ENCODE measurements at places on chromosomes 4 and X. TPM values are rescaled to one million over a fixed set of nuclear protein-coding genes. Genes with fewer than 3 reads are reported as not detected.

SH2D1A gene
- total RNA-seq = 0.19 TPM

SLC9B1 gene
- total RNA-seq = 0.86 TPM

CACNA1F gene
- total RNA-seq = 0.08 TPM

- no peak for DNase-seq
Observed at GRCh38 chrX:110132450-110133114, 129.7 kb downstream of the TMEM164 start.

GRCh38 chrX:39752815-39753214 is 344.9 kb downstream of the BCOR start:
- no peak for DNase-seq

DNA sequence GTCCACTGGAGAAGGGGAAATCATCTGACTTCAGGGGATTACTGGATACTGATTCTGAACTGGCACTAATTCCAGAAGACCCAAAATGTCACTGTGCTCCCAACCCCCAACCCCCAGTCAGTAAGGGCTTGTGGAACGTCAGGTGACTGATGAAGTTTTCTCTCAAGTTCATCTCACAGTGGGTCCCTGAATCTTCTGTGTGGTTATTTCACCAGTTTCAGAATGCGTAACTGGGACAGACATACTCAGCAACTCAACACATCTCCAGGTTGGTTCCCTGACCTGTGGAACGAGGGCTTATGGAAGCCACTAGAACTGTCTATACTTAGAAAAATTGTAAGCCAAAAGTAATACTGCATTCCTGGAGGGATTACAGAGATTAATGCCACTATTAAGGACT is 45.3 kb downstream of the DDX60L start:
- DNase-seq = no peak

DNA sequence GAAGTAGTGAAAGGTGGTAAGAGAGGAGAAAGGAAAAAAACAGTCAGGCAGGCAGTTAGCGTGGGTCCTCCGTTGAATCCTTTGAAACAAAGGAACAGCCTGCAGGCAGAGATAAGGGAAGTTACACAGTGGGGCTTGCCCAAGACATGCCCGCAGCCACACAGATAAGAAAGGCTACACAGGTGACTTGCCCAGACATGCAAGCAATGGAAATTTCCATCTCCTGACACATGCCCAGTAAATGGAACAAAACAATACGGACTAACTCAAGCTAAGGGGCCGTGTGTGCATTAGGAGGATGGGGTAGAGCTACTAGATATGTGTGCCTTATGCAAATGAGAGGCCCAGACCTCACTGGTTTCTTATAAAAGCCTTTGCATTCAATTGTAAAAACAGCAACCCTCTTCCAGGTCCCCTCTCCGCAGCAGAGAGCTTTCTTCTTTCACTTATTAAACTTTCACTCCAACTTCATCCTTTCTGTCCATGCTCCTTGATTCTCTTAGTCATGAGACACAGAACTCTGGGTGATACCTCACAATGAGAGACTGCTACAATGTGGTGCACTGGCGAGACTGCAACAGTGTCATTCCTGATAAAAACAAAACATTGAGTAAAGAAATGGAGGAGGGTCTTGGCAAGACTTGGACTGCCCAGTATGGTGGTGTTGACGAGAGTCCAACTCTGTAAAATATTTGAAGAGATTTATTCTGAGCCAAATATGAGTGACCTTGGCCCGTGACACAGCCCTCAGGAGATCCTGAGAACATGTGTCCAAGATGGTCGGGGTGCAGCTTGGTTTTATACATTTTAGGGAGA is 997.4 kb upstream of the PRKX start:
- DNase-seq = no peak

DNA sequence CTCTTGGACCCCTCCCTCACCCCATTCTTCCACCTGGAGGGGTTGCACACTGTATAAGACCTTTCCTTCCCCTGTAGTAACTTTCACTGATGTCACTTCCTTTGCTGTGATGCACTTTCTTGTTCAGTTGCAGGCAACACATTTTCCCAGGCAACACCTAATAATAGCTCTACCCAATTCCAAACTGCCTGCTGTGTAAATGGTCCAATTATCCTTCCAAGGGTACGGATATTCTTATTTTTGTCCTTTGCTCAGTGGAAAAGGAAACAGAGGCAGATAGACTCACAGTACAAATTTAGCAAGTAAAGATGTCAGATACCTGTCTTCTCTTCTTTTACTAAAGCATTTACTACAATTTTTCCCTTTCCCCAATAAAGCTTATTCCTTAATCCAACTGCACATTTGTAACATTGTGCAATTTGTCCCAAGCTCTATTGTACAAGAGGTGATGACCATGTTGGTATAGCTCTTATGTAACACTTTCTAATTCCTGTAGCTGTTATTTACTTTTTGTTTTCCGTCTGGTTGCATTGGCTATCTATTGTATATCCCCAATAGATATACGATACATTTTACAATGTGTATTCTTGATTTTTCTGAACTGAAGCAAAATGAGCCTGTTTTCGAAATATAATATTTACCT is 69.1 kb upstream of the NPFFR2 start:
- no peak for DNase-seq

- DNase-seq = no peak
Observed at GRCh38 chr4:105633241-105633640, 75.2 kb downstream of the INTS12 start.
